ENCODE measurements at places on chromosomes 11 and 22.
A peak's percentile ranks its signal among the peaks of the same experiment; 100 is the strongest.

- no peak for DNase-seq
Observed at GRCh38 chr11:115097796-115098408, 406.3 kb downstream of the CADM1 start.

DNA sequence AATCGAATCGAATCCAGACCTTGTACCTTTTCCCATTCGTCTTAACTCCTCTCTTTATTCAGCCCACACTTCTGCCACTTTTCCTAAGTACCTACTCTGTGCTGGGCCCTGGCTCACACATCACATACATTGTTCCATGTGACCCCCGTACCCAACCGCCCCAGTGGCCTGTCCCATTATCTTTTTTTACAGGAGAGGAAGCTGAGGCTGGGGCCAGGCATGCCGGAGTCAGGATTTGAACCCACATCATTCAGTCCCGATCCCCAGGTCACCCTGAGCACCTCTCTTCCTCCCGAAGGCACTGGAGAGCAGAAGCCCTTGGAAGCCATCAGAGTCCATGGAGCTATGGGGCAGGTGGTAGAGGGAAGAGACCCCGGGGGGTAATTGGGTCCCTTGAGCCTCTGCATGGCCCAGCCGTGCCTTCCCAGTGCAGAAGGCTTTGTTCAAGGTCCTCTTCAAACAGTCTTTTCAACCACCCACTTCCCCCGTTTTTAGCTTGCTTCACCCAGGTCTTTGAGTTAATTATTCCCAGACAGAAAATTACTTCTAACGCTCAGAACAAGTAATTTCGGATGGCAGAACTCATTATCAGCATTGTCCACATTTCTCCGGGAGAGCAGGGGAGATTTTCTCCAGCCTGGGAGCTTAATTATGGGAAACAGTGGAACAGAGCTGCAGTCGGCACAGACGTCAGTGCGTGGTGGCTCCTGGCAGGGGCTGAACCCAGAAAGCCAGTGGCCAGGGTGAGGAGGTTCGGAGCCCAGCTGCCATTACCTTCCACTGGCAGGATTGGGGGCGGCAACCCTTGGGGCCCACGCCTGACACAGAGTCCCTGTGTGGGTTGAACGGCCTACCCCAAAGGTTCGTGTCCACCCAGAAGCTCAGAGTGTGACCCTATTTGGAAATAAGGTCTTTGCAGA, 82.4 kb upstream of the RTL6 start:
- no peak for DNase-seq

- no peak for DNase-seq
Observed at GRCh38 chr11:58494101-58494500, 13.8 kb downstream of the OR5B21 start.

DNA sequence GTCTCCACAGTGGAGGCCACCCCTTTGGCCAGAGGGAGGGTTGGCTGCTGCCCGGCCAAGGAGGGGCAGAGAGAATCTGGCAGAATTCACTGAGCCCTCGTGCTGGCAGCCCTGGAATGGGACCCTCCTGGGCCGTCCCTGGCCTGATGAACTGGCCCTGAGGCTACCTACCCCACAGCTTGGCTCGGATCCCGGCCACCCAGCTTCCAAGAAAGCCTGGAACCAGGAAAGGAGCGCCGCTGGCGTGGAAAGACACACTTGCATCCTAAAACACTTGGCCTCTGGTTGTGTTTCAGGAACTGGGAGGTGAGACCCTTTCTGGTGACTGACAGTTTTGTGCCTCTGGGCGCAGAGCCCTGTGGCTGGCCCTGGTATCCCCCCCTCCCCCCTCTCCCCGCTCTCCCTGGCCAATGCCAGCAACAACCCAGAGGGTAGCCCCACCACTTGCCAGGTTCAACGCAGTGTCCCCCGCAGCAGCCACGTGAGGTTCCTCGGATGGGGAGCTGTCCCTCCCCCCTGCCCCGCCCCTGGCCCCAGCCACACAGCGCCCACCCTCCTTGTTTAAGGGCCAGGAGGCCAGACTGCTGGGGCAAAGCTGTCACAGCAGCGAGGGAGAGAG, 693 bp downstream of the NFAM1 start:
- DNase-seq = peak; percentile 30

- DNase-seq = no peak
Observed at GRCh38 chr11:121933694-121934093, 182.3 kb downstream of the BLID start.

DNA sequence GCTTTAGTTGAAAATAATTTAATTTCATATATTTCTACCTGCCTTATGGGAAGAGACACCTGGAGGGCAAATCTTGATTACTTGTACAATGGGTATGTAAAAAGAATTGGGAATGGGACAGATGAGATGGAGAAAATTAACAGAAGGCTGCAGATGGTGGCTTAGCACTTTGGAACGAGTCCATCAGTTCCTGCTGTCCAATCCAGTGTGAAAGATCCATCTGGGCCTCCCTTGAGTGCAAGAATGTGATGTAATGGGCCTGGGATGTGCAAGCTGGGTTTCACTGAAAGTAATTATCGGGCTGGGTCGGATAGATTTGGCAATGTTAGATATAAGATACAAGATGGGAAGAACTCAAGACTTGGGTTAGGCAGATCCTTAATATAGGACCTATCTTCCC, 42.0 kb downstream of the CECR2 start:
- DNase-seq = no peak

DNA sequence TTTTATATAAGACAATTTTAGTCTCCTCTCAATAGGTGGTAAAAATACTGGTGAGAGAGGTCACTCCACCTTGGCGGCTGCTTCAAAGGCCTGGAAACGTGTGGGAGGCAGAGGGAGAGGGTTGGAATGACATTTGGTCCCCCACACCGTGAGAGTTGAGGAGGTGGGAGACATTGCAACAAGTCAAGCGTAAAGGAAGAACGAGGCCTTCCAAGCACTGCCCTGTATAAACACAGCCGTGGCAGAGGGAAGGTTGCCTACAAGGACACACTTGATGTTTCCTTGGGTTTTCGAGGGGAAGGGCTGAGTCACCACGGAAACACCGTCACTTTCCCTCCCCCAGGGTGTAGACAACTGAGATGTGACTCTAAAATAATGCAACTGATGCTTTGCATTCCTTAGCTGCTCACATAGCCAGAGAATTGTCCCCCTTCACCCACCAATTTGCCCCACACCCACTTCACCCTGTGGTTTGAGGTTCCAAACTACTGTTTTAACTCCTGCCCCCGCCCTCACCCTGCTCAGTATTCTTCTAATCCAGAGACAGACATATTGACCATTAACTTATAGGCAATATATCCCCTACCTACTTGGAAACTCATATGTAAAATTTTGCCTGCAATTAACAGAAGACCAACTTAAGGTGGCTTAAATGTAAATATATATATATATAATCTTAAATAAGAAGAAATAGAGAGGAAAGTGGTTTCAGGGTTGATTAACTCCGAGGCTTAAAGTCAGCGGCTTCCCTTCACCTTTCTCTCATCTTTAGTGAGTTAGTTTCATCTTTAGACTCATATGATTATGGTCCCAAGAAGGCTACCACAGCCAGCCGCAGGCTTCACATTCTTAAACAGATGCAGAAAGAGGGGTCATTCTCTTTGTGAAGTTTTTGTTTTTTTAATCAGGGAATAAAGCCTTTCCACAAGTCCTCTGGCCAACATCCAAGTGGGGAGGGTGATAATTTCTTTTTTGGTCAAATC, 54.1 kb upstream of the BDNF start:
- DNase-seq = no peak
